ENCODE measurements at places on chromosomes 5 and 9. TPM values are rescaled to one million over a fixed set of nuclear protein-coding genes. Genes with fewer than 3 reads are reported as not detected.
A peak's percentile ranks its signal among the peaks of the same experiment; 100 is the strongest.

GRCh38 chr9:113737517-113738271 lies 138.4 kb upstream of the ZNF618 start:
- peaks cover 13% of the 10 kb centered on the region for H3K27me3 ChIP-seq
- no peak overlapping the region for H3K4me3 ChIP-seq
- DNase-seq = peak; percentile 69
- no peaks in the 10 kb centered on the region for H3K36me3 ChIP-seq

GRCh38 chr5:174397206-174397605 lies 327.2 kb upstream of the MSX2 start:
- no peaks in the 10 kb centered on the region for H3K36me3 ChIP-seq
- H3K27me3 ChIP-seq = no peaks in the 10 kb centered on the region
- no peak overlapping the region for H3K27ac ChIP-seq
- H3K4me1 ChIP-seq = no peaks in the 10 kb centered on the region

GRCh38 chr9:18768951-18769622 lies 263.9 kb downstream of the SAXO1 start:
- no peak overlapping the region for H3K4me3 ChIP-seq
- no peaks in the 10 kb centered on the region for H3K27me3 ChIP-seq
- peaks cover 4% of the 10 kb centered on the region for H3K36me3 ChIP-seq
- DNase-seq = no peak
- H3K27ac ChIP-seq = no peak overlapping the region

DNA sequence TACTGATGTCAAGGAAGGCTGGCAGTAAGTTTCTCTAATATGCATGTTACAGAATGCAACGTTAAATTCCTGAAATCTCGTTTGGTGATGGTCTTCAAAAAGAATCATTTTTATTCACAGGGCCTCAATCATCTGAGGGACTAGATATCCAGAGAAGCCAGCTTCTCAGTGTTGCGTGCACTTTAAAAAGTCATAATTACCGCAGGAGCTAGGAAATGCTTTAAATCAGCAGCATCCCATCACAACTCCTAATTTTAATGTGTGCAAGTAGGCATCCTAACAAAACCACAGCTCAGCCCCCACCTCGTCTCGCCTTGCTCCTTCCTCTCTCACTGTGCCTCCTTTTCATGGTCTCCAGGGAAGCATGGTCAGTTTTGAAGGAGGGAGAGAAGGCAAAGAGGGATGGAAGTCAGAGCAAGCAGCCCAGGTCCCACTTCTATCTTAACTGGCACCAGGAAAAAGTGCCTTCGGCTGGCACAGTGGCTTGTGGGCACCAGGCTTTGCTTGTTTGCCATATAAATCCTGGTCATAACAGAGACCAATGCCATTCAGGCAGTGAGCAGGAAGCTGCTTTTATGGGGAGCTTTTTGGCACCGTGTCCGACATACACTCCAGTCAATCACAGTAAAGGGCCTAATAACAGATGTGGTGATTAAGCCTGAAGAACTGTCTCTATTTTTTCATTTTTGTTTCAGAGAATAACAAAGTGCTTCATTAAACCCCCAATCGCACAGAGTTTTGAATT lies 21.4 kb downstream of the MEGF10 start:
- peaks cover 48% of the 10 kb centered on the region for H3K27me3 ChIP-seq
- no peaks in the 10 kb centered on the region for H3K36me3 ChIP-seq
- DNase-seq = no peak
- H3K27ac ChIP-seq = no peak overlapping the region
- H3K4me1 ChIP-seq = no peaks in the 10 kb centered on the region
- no peak overlapping the region for H3K4me3 ChIP-seq

DNA sequence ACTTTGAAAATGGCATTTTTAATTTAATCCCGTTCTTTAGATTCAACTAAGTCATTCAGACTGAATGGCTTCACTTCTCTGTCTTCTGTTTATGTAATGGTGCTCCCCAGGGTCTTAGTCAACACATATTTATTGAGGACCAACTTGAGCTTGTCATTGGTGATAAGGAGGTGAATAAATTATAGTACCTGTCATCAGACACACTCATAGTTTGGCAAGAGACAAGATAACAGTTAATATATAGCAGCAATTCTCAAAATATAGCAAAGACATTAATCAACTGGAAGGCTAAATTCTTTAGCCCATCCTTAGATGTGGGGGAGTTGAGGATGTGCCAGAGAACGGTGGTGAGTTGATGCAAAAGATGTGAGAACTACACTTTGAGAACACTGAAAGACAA lies 78.4 kb downstream of the MACIR start:
- no peak for DNase-seq
- H3K27ac ChIP-seq = no peak overlapping the region
- H3K4me1 ChIP-seq = peaks cover 5% of the 10 kb centered on the region
- H3K4me3 ChIP-seq = no peak overlapping the region
- H3K36me3 ChIP-seq = no peaks in the 10 kb centered on the region
- peaks cover 3% of the 10 kb centered on the region for H3K27me3 ChIP-seq

- H3K36me3 ChIP-seq = no peaks in the 10 kb centered on the region
- no peak overlapping the region for H3K4me3 ChIP-seq
- peak; percentile 25 for DNase-seq
- peak overlapping the region; percentile 48 for H3K27ac ChIP-seq
- peaks cover 51% of the 10 kb centered on the region for H3K4me1 ChIP-seq
- H3K27me3 ChIP-seq = no peaks in the 10 kb centered on the region
Measured at GRCh38 chr5:172450861-172451695, 3.2 kb downstream of the SH3PXD2B start.

DNA sequence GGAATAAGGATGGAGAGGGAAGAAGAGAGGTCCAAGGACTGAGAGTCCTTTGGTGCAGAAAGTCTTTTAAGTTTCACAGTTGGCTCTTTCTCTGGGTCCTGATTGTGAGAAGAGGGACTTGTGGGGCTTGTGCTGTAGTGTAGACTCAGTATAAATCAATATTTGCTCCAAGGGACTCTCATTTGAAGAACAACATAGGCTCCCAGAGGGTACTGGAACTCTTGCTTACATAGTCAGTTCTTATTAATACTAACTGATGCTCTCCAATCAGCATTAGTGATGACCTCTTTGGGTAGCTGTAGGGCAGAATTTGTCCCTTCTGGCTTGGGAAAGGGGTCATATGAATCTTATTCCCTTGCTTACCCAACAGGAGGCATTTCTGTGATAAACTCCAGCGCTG lies 62.5 kb upstream of the CXCL14 start:
- no peak overlapping the region for H3K4me3 ChIP-seq
- no peaks in the 10 kb centered on the region for H3K4me1 ChIP-seq
- H3K27ac ChIP-seq = no peak overlapping the region
- no peaks in the 10 kb centered on the region for H3K36me3 ChIP-seq
- no peak for DNase-seq

GRCh38 chr5:124061068-124061430 lies 549.1 kb downstream of the CSNK1G3 start:
- H3K27me3 ChIP-seq = no peaks in the 10 kb centered on the region
- no peak overlapping the region for H3K27ac ChIP-seq
- H3K36me3 ChIP-seq = no peaks in the 10 kb centered on the region
- DNase-seq = no peak
- peaks cover 15% of the 10 kb centered on the region for H3K4me1 ChIP-seq
- no peak overlapping the region for H3K4me3 ChIP-seq

GRCh38 chr9:126169736-126170135 lies 156.9 kb upstream of the MVB12B start:
- no peaks in the 10 kb centered on the region for H3K27me3 ChIP-seq
- no peak for DNase-seq
- H3K4me3 ChIP-seq = no peak overlapping the region
- no peaks in the 10 kb centered on the region for H3K36me3 ChIP-seq

DNA sequence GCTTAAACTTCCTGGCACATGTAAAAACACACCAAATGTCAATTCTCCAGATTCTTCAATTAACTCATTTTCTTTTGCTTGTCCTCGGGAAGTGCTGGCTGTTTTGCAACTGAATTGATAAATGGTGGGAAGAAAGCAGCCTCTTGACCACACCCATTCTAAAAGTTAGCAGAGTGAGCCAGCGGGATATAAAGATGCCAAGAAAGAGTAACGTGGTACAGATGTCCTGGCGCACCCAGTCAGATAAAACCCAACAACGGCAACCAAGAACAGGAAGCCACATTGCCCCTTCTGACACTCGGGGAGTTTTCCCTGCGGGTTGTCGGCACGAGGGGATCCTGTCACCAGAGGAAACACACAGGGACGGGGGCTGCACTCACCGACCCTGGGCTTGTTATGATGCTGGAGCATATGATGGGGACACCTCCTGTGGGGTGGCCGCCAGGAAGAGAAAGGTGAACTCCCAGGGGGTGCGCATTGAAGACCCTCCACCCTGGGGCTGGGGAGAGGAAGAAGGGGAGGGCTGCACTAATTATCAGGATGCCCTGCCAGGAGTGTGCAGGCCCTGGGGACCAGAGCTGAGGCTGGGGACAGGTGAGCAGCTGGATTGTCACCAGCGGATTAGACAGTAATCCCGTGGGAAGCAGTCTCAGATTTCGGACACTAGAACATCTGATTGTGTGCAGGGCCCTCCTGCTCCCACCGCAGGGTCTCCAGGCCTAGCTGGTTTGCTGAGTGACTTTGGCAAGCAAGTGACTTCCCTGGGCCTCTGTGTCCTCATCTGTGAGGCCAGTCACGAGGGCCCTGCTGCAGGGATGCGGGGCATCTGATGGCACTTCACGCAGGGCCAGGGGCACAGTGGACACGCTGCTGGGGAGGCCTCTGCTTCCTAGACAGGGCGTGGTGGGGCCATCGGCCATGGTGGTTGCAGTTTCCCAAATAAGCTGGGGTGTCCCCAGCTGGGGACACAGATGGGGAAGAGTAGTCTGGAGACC lies 59.2 kb downstream of the CRB2 start:
- H3K36me3 ChIP-seq = no peaks in the 10 kb centered on the region
- H3K27ac ChIP-seq = no peak overlapping the region
- no peaks in the 10 kb centered on the region for H3K4me1 ChIP-seq
- no peaks in the 10 kb centered on the region for H3K27me3 ChIP-seq

GRCh38 chr5:158286827-158287226 lies 427.9 kb upstream of the CLINT1 start:
- no peaks in the 10 kb centered on the region for H3K36me3 ChIP-seq
- no peak for DNase-seq
- no peak overlapping the region for H3K4me3 ChIP-seq
- H3K27ac ChIP-seq = no peak overlapping the region
- no peaks in the 10 kb centered on the region for H3K27me3 ChIP-seq

DNA sequence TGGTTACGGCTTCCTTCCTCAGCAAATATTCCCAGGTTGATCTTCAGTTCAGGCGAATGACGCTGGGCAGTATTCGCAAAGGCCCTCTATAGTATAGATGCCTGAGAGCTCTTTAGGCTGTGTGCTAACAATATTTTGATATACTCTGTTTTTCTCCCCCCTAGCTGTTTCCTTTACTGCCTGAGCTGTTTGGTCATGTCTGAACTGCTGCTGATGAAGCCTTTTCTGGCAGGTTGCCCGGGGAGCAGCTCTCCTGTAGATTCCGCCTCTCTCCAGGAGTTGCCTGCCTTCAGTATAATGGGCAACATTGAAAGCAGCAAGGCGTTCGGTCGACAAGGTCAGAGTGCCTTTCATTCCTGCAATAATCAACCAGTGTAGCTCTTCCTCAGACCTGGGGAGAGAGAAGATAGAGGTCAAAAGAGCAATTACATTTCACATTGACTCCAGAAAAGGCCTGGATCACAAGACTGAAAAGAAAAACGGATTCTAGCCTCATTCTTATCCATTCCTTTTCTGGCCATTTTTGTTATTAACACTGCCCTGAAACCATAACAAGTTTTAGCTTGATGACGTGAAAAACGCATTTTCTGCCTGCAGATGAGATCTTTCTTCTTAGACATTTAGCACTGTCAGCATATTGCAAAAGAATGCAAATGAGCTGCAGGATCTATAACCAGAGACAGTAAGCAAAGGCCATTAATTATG lies 60.1 kb upstream of the ZNF608 start:
- H3K27ac ChIP-seq = no peak overlapping the region
- no peaks in the 10 kb centered on the region for H3K27me3 ChIP-seq
- H3K4me1 ChIP-seq = peaks cover 5% of the 10 kb centered on the region
- H3K36me3 ChIP-seq = no peaks in the 10 kb centered on the region
- DNase-seq = peak; percentile 94

- no peaks in the 10 kb centered on the region for H3K4me1 ChIP-seq
- H3K27me3 ChIP-seq = no peaks in the 10 kb centered on the region
- no peak overlapping the region for H3K4me3 ChIP-seq
- H3K36me3 ChIP-seq = no peaks in the 10 kb centered on the region
- DNase-seq = no peak
- no peak overlapping the region for H3K27ac ChIP-seq
Measured at GRCh38 chr5:166342402-166342801, 1949.0 kb upstream of the WWC1 start.

GRCh38 chr5:51829691-51830090 lies 446.4 kb downstream of the ISL1 start:
- no peaks in the 10 kb centered on the region for H3K27me3 ChIP-seq
- H3K27ac ChIP-seq = no peak overlapping the region
- DNase-seq = peak; percentile 87
- H3K4me1 ChIP-seq = peaks cover 15% of the 10 kb centered on the region
- no peak overlapping the region for H3K4me3 ChIP-seq

- H3K36me3 ChIP-seq = no peaks in the 10 kb centered on the region
- no peak for DNase-seq
- H3K27ac ChIP-seq = no peak overlapping the region
- H3K4me3 ChIP-seq = no peak overlapping the region
- no peaks in the 10 kb centered on the region for H3K27me3 ChIP-seq
Measured at GRCh38 chr5:37685816-37686215, 154.0 kb downstream of the GDNF start.

- no peaks in the 10 kb centered on the region for H3K36me3 ChIP-seq
- DNase-seq = no peak
- no peaks in the 10 kb centered on the region for H3K4me1 ChIP-seq
- H3K27ac ChIP-seq = no peak overlapping the region
- no peak overlapping the region for H3K4me3 ChIP-seq
Measured at GRCh38 chr9:138042640-138043039, 165.1 kb downstream of the CACNA1B start.

- no peak overlapping the region for H3K27ac ChIP-seq
- no peak for DNase-seq
- H3K4me1 ChIP-seq = peaks cover 25% of the 10 kb centered on the region
- H3K36me3 ChIP-seq = no peaks in the 10 kb centered on the region
- no peak overlapping the region for H3K4me3 ChIP-seq
Measured at GRCh38 chr5:93279296-93279963, 301.6 kb downstream of the NR2F1-AS1 start.

DNA sequence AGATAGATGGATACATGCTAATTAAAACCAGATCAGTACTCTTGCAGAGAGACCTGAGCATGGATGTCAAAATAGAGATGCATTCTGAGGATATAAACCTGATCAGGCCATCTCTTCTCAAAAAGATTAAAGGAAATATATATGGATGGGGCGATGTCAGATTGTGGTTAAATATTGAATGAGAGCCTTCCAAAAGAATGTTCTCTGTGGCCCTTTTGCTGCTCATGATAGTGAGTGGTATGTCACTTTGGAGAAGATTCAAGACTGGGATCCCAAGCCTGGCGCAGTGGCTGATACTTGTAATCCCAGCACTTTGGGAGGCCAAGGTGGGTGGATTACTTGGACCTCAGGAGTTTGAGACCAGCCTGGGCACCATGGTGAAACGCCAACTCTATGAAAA lies 20.5 kb downstream of the ZNF131 start:
- H3K4me3 ChIP-seq = no peak overlapping the region
- no peaks in the 10 kb centered on the region for H3K27me3 ChIP-seq
- H3K36me3 ChIP-seq = no peaks in the 10 kb centered on the region
- H3K27ac ChIP-seq = no peak overlapping the region
- H3K4me1 ChIP-seq = no peaks in the 10 kb centered on the region
- no peak for DNase-seq

Gene NRARP
- 50.0 TPM for total RNA-seq

Gene ELL2
- 39.8 TPM for total RNA-seq

Gene CER1
- not detected for total RNA-seq

Gene SH2D3C
- 95.0 TPM for total RNA-seq

Gene TGFBI
- total RNA-seq = 6.5 TPM

Gene GAS1
- total RNA-seq = 0.15 TPM

Gene TNC
- total RNA-seq = not detected

Gene PCDHA9
- not detected for total RNA-seq

Gene ANKRD18B
- total RNA-seq = 12.2 TPM

Gene SMIM32
- total RNA-seq = not detected

Gene PCDHA5
- not detected for total RNA-seq
